ENCODE measurements at places on chromosomes 3 and 15.
A peak's percentile ranks its signal among the peaks of the same experiment; 100 is the strongest.

GRCh38 chr3:138374573-138375134 lies 26.3 kb downstream of the MRAS start:
- DNase-seq = no peak

- no peak for DNase-seq
Measured at GRCh38 chr3:41318520-41318919, 119.2 kb downstream of the CTNNB1 start.

DNA sequence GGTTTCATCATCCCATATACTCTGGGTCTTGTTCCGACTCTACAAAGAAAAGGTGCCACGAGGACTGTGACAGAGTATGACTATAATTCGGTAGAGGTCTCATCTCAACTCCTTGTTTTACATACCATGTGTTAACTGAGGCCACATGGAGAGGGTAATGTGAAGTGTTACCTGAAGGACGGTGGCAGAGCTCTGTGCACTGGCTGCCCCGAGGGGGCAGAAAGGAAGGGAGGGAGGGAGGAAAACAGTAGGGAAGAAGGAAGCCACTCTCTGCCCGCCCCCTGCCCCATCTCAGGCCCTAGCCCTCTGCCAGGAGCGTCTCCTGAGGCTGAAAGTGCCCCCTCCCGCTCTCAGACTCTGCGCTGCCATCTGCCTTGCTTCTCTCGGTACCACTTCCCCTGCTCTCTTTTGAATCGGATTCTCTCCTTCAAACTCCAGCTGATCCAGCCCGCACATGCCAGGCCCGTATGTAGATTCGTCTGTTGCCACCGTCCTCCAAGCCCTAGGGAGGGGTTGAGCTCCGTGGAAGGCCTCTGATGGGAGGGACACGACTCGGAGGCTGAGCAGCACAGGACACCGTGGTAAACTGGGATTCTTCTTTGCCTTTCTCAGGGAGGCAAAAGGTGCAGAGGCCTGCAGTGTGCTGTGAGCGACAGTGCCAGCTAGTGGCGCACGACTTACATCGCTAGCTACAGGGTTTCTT lies 70.5 kb upstream of the ATP10A start:
- peak; percentile 52 for DNase-seq

GRCh38 chr3:190224456-190224855 lies 97.8 kb downstream of the CLDN1 start:
- no peak for DNase-seq

GRCh38 chr15:86383611-86384010 lies 303.9 kb downstream of the AGBL1 start:
- DNase-seq = no peak

DNA sequence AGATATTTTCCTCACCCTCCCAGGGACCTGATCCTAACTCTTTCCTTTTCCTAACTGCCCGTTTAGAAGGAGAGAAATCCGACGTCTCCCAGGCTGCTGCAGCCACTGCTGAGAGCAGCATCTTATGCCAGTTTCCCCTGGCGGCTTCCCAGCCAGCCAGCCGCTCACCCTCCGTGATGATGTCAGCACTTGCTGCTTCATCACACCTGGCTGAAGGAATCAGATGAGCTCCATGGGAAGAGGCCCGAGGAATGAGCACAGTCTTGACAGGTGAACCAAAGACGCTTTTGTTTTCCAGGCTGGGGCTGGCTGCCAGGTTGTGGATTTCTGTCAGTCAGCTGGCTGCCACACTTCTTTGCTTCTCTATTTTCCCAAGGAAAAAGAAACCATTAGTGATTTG lies 445.1 kb upstream of the RBMS3 start:
- no peak for DNase-seq

Measured in stimulated activated CD4-positive, alpha-beta T cell treated with anti-CD3 and anti-CD28 coated beads, Interleukin-15, amount 100 ng/mL, for 1 hour (primary cell).